ENCODE measurements at places on chromosomes 4 and X.

DNA sequence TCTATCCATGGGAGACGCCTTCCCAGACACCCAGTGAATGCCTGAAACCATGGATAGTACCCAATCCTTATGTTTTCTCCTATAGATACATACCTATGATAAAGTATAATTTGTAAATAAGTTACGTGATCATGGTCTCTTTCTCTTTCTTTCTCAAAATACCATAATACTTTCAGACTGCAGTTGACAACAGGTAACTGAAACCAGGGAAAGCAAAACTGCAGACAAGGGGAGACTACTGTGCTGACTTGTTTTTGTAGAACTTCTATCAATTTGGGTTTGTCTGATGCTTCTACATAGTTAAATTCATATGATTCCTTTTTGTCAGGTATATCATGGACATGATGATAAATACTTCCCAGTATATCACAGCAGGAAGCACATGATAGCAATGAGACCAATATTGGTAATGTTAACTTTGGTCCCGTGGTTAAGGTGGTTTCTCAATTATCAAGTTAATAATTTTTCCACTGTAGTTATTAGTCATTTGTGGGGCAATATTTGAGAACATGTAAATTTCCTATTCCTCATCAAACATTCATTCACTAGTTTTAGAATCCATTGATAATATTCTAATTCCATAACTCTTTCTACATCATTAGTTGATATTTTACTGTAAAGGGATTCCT is 298.0 kb upstream of the TET2 start:
- DNase-seq = no peak

GRCh38 chrX:10707773-10708172 is 87.4 kb upstream of the MID1 start:
- DNase-seq = no peak

- no peak for DNase-seq
These were observed 6.0 kb upstream of the SHISA3 start for GRCh38 chr4:42391355-42391664.

DNA sequence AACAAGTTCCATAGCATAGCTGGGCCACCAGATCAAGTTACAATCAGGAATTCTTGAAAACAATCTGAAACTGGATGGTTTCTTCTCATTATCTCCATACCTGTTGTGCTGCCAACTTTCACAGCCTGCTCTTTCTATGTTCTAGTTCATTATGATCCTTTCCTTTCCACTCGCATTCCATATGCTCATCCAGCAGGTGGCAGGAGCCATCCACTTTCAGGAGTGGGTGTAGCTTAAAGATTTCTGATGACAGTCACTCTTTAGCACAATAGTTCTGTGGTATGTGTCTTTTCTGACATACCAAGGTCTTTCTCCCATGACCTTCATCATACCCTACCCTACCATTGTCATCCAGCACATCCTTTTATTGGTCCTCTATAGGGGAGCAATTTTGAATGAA is 46.4 kb downstream of the PAGE2 start:
- no peak for DNase-seq

- DNase-seq = no peak
These were observed 93.0 kb upstream of the MTM1 start for GRCh38 chrX:150475461-150475860.

GRCh38 chr4:6116696-6117285 is 83.6 kb downstream of the JAKMIP1 start:
- no peak for DNase-seq

- DNase-seq = no peak
These were observed 191.0 kb downstream of the SLC7A11 start for GRCh38 chr4:138051157-138051556.

GRCh38 chr4:5084911-5085475 is 33.7 kb downstream of the STK32B start:
- no peak for DNase-seq

DNA sequence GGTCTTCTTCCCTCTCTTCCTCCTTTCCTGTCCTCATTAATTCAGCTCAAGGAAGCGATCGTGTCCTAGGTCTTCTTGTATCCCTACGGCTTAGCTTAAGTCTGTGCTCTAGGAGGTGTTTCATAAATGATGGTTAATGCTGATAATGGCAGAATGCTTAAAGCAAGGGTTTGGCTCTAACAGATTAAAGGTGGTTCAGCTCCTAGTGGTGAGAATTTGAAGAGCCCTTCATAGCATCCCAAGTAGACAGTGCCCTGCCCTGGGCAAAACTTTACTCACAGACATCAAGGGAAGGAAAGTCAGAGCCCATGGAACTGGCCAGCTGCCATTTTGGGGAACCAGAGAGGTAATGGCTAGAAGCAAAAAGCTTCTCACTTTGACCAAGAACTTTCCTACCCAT is 47.0 kb upstream of the PGRMC1 start:
- DNase-seq = no peak

DNA sequence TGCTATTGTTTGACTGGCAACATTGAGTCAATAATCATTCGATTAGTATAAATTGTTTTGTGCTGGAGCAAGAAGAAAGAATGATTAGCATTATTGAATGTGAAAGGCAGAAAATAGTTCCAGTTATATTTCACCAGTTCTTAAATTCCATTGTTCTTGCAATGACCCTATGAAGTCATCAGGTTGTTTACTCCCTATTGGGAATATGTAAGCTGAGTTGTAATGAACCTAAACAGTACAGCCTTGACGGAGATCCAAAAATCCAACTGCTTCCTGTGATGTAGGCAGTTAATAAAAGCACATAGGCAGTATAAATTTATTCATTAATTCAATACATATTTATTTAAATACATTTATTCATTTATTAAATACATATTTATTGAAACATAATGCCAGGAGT is 947.5 kb downstream of the PCDH7 start:
- no peak for DNase-seq

DNA sequence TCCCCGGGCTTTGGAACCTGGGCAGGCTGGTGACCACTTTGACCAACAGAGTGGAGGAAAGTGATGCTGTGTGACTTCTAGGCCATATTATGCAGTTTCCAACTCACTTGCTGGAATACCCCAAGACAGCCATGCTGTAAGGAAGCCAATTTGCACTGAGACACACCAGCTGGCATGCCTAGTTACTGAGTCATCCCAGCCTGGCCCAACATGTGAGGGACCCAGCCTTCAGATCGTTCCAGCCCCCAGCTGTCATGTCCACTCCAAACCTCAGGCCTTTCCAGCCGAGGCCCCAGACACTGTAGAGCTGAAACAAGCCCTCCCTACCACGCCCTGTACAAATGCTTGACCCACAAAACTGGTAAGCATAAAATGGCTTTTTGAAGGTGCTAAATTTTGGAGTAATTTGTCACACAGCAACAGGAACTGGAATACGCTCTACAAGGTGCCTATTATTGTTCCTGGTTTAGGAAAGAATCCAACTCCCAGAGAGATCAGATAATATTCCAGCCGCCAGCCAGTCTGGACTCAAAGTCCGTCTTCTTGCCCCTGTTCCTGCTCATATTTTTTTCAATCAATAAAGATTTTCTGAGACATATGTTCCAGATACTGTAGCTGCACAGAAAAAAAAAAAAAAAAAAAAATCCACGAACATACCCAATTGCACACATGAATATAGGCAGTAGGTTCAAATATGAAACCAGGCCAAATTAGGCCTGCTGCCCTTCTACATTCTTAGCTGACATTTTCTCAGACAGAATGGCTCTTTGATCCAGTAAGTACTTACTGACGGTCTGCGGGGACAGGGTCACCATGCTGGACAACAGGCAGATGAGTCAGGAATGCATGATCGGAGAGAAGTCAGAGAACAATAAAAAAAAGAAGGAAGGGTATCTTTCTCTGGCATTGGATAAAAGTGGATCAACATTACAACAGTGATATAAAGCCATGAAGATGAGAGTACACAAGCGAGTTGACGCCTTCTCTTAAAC is 35.1 kb downstream of the SH3KBP1 start:
- no peak for DNase-seq

DNA sequence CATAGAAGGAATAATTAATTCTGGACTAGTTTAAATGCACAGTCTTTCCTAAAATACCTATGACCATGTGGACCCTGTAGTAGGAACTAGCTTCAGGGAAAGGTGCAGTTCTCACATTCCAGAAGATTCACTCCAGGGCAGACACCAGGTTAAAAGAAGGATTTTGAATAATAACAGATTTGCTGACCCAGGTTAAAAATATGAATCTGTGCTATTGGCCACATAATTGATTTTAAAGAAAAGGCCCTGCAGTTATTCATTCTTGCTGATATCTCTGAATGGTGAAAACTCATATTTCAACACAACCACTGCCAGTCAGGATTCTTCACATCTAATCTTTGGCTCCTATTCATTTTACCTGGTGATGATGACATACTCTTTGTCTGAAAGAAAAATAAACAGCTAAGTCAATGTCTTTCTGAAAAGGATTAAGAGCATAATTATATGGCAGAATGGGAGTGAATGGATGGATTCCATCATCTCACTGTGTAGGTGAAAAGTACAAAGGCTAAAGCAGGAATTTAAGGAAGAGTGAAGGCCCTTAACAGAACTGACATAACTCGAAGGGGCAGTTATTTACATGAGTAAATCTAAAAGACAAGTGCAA is 432.8 kb downstream of the PDGFC start:
- no peak for DNase-seq

- no peak for DNase-seq
These were observed 66.6 kb downstream of the EIF4E start for GRCh38 chr4:98862371-98862770.

DNA sequence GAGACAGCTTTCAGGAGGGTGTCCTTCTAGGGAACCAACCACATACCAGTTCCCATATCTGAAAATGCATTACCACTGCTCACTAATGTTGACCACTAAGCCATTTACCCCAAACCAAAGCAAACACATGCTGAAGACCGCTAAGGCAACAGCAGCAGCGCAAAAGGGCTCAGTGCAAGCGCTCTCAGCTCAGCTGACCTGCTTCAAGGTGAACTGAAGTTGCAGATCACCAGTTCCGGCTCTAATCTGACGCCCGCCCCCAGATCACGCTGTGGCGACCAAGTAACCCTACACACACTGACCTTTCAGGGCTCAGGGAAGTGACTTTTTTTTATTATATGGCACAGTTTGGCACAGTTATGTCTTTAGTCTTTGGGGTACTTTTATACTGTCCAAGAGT is 5.8 kb downstream of the MECP2 start:
- DNase-seq = no peak

- no peak for DNase-seq
These were observed 531.5 kb downstream of the ANKRD50 start for GRCh38 chr4:124181039-124181438.

DNA sequence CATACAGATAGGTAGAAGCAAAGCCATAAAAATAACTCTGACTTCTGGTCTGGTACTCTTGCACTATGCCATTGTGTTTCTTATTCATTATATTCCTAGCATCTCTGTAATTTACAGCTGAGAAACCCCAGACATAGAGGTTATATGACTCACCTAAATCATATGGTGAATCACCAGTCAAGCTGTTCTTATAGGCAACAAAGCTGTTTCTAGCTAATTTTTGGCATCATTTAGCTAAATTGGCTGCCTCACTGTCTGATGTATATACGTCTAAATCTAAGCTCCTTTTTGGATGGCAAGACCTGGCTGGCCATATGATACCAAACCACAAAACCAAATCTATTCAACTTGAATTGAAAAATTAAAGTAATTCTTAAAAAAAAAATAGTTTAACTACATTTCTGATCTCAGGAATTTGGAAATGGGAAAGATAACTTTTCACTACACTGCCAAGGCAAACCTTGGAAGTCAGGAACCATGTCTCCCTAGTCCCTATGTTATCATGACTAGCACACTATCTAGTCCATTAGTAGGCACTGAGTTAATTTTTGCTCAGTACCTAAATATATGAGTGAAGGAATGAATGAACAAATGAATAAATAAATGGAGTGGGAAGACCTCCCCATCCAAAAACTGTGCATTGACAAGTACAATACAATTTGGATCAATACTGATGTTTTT is 41.3 kb upstream of the STAG2 start:
- no peak for DNase-seq

- DNase-seq = no peak
These were observed 9.4 kb upstream of the CDS1 start for GRCh38 chr4:84573385-84574068.

- no peak for DNase-seq
These were observed 47.6 kb upstream of the PRSS12 start for GRCh38 chr4:118400356-118400755.

DNA sequence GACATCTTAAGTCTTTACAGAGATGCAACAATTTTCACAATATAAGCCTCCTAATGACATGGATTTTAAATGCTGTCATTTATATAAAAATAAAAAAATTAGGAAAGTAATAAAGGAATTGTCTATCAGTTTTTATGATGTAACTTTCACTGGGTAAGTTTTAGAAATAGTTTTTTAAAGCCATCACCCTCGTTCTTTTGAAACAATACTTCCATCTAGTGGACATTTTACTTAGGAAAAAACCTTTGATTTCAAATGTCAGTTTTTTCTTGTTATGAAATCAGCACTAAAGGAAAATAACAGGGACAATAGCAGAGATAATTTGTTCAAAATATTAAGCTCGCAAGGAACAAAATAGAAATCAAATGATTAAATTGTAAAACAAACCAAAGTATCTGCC is 24.3 kb upstream of the NDNF start:
- no peak for DNase-seq

- DNase-seq = no peak
These were observed 1900.8 kb upstream of the PCDH10 start for GRCh38 chr4:131248314-131248713.

GRCh38 chr4:128310266-128310697 is 22.7 kb upstream of the PGRMC2 start:
- DNase-seq = no peak

DNA sequence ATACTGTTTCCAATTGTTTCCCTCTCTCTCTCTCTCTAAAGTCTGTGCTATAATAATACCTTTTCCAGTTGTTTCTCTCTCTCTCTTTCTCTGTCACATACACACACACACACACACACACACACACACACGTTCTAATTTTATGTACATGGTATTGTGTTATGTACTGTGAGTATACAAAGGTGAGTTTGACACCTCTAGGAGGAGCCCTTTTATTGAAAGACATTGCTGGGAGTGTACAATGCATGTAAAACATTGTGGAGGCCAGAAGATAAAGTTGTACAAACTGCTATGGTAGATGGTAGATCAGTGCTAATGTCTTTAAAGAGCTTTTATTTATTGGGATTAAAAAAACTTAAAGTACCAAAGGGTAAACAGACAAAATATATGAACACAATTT is 53.6 kb downstream of the BLTP1 start:
- DNase-seq = no peak

- no peak for DNase-seq
These were observed 29.0 kb downstream of the RTL5 start for GRCh38 chrX:72102760-72103159.

DNA sequence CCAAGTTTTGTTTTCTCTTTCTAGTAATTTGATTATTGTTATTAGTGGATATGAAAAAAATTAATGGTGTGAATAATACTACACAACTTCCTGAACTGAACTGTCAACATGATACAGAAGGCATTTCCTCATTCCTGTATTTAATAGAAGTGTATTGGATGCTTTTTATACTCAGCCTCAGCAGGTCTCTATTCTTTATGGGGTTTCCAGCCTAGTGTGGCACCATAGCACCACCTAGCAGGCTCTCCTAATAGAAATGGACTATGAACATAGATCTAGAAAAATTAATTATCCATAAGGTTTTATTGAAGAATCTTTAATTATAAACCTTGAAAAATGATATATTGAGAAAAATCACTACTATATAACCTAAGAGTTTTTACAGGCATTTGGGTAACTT is 52.4 kb downstream of the GLRB start:
- no peak for DNase-seq

GRCh38 chr4:39295784-39296183 is 70.4 kb downstream of the RFC1 start:
- DNase-seq = no peak

Data from stimulated activated CD4-positive, alpha-beta T cell treated with anti-CD3 and anti-CD28 coated beads, Interleukin-15, amount 100 ng/mL, for 1 hour (primary cell).